ENCODE measurements at places on chromosomes 2 and 18.

GRCh38 chr18:3250237-3251107 is 2.9 kb downstream of the MYL12A start:
- H3K4me3 ChIP-seq: no peak overlapping the region
- no peaks in the 10 kb centered on the region for H3K27me3 ChIP-seq
- H3K4me1 ChIP-seq: peaks cover 50% of the 10 kb centered on the region
- no peak for DNase-seq
- no peaks in the 10 kb centered on the region for H3K36me3 ChIP-seq

- H3K27ac ChIP-seq: no peak overlapping the region
- no peaks in the 10 kb centered on the region for H3K36me3 ChIP-seq
- H3K27me3 ChIP-seq: no peaks in the 10 kb centered on the region
- no peaks in the 10 kb centered on the region for H3K4me1 ChIP-seq
- no peak overlapping the region for H3K4me3 ChIP-seq
Observed at GRCh38 chr18:79583984-79584401, 95.6 kb upstream of the CTDP1 start.

GRCh38 chr2:164661349-164661748 is 40.1 kb upstream of the GRB14 start:
- no peaks in the 10 kb centered on the region for H3K27me3 ChIP-seq
- no peaks in the 10 kb centered on the region for H3K36me3 ChIP-seq
- no peak overlapping the region for H3K27ac ChIP-seq
- H3K4me3 ChIP-seq: no peak overlapping the region
- DNase-seq: no peak

- no peak overlapping the region for H3K27ac ChIP-seq
- no peak for DNase-seq
- H3K4me3 ChIP-seq: no peak overlapping the region
- peaks cover 19% of the 10 kb centered on the region for H3K4me1 ChIP-seq
- no peaks in the 10 kb centered on the region for H3K27me3 ChIP-seq
Observed at GRCh38 chr18:49013291-49013691, 62.5 kb upstream of the SMAD7 start.

GRCh38 chr2:105802587-105802986 is 57.9 kb downstream of the NCK2 start:
- H3K27ac ChIP-seq: no peak overlapping the region
- peaks cover 41% of the 10 kb centered on the region for H3K4me1 ChIP-seq
- H3K36me3 ChIP-seq: no peaks in the 10 kb centered on the region
- no peak for DNase-seq

- H3K36me3 ChIP-seq: peaks cover 2% of the 10 kb centered on the region
- no peak overlapping the region for H3K4me3 ChIP-seq
- H3K27me3 ChIP-seq: no peaks in the 10 kb centered on the region
- no peaks in the 10 kb centered on the region for H3K4me1 ChIP-seq
Observed at GRCh38 chr18:12032786-12033642, 51.7 kb downstream of the IMPA2 start.

DNA sequence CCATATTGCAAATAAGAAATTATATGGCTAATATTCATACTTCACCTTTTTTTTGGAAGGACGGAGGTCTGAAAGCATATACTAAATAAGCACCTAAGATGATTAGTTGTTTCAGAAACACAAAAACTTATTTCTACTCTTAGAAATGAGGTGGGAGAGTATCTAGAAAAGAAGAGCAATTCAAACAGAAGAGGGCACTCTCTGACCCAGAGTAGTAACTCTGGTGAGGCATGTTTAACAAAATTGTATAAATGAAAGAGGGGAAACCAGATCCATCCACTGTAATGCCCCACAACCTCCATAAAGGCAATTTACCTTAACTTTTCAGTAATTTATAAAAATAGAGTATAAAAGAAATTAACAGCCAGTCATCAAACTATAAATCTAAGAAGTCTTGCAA is 669.6 kb upstream of the VRK2 start:
- no peaks in the 10 kb centered on the region for H3K27me3 ChIP-seq
- no peak overlapping the region for H3K27ac ChIP-seq
- no peak for DNase-seq
- peaks cover 34% of the 10 kb centered on the region for H3K4me1 ChIP-seq
- H3K4me3 ChIP-seq: no peak overlapping the region
- H3K36me3 ChIP-seq: no peaks in the 10 kb centered on the region

- no peaks in the 10 kb centered on the region for H3K27me3 ChIP-seq
- no peak for DNase-seq
- H3K27ac ChIP-seq: no peak overlapping the region
Observed at GRCh38 chr2:132383956-132384355, 32.6 kb upstream of the GPR39 start.

- H3K36me3 ChIP-seq: no peaks in the 10 kb centered on the region
- H3K27ac ChIP-seq: no peak overlapping the region
- peaks cover 16% of the 10 kb centered on the region for H3K27me3 ChIP-seq
Observed at GRCh38 chr2:72149556-72150156, 2.0 kb upstream of the CYP26B1 start.

DNA sequence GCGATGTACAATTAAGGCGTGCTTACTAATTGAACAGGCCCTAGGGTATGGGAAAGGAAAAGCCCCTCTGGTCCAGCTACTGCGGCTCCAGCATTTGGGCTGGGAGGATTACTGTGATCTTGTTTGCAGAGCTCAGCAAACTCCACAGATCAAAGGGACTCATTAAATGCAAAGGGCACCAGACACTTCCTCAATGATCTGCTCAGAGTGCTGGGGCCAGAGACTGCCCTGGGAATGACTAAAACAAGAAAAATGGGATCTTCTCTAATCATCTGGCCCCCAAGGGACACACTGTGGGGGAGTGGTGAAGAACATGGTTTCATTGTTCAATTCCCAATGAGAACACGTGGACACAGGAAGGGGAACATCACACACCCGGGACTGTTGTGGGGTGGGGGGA is 85.0 kb downstream of the MARCHF4 start:
- H3K36me3 ChIP-seq: no peaks in the 10 kb centered on the region
- no peak overlapping the region for H3K4me3 ChIP-seq
- H3K27ac ChIP-seq: no peak overlapping the region

DNA sequence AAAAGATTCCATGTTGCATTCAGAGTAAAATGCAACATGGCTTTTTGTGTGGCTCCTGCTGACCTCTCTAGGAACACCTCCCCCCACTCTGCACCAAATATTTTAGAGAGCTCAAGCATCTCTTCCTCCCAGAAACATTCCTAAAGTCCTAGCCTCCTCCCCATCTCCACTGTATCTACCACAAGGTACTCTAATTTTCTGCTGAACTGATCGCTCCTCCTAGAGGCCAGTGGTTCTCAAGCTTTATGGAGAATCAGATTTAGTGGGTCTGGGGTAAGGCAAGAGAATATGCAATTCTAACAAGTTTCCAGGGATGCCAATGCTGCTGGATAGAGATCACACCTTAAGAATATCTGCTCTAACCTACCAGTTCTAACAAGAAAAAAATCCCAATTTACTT is 89.5 kb upstream of the HNRNPA3 start:
- no peaks in the 10 kb centered on the region for H3K27me3 ChIP-seq
- H3K27ac ChIP-seq: no peak overlapping the region
- no peak overlapping the region for H3K4me3 ChIP-seq
- DNase-seq: no peak
- no peaks in the 10 kb centered on the region for H3K4me1 ChIP-seq

DNA sequence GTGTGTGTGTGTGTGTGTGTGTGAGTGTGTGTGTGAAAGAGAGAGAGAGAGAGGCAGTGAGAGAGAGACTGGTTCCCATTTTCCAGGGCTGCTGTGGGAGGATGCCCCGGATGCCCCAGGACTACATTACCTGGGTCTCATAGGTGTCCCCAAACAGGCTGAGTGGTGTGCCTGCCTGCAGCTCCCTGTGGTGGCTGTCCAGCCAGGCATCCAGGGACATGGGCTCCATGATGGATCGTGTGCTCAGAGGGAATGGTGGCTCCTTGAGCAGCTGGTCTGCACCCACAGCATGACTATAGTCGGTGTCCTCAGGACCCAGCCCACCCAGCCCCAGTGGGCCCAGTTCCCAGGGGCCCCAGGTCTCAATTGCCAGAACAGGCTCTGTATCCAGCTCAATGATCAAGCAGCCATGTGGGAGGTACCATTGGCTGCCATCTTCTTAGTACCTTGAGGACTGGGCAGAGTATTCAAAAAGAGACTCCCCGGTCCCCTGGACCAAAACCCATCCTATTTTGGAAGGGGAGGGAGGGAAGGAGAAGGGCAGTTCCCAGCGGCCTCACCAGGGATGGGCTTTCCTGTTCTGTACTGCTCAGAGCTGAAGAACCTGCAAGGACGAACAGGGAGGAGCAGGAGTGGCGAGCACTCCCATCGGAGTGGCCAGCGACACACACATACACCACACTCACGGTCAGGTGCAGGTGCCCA is 5.8 kb upstream of the OXER1 start:
- DNase-seq: no peak
- H3K36me3 ChIP-seq: no peaks in the 10 kb centered on the region
- H3K4me1 ChIP-seq: no peaks in the 10 kb centered on the region
- no peak overlapping the region for H3K27ac ChIP-seq

GRCh38 chr18:12579775-12580174 is 78.1 kb downstream of the SPIRE1 start:
- DNase-seq: no peak
- no peaks in the 10 kb centered on the region for H3K36me3 ChIP-seq
- no peak overlapping the region for H3K27ac ChIP-seq
- H3K4me3 ChIP-seq: no peak overlapping the region
- no peaks in the 10 kb centered on the region for H3K27me3 ChIP-seq
- no peaks in the 10 kb centered on the region for H3K4me1 ChIP-seq

DNA sequence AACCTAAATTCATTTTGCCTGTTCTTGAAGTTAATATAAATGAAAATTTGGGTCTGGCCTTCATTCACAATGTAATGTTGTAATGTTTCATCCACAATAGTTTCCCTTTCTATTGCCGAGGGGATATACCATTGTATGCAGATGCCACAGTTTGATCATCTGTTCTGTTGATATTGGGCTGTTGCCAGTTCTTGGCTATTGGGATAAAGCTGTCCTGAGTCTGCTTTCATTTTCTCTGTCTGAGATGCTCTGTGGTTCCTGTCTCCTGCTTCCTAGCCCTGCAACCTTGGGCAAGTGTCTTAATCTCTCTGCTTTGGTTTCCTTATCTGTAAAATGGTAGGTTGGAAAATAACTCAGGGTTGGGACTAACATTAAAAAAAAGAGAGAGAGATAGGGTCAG is 25.2 kb downstream of the B3GNT2 start:
- no peak for DNase-seq
- H3K36me3 ChIP-seq: no peaks in the 10 kb centered on the region
- no peaks in the 10 kb centered on the region for H3K27me3 ChIP-seq
- H3K4me1 ChIP-seq: peaks cover 32% of the 10 kb centered on the region

GRCh38 chr2:100073110-100073509 is 69.3 kb downstream of the AFF3 start:
- H3K4me3 ChIP-seq: no peak overlapping the region
- H3K27ac ChIP-seq: no peak overlapping the region
- H3K4me1 ChIP-seq: no peaks in the 10 kb centered on the region
- no peak for DNase-seq

GRCh38 chr2:71299507-71299906 is 32.1 kb upstream of the ZNF638 start:
- H3K4me1 ChIP-seq: no peaks in the 10 kb centered on the region
- H3K27ac ChIP-seq: no peak overlapping the region
- H3K36me3 ChIP-seq: no peaks in the 10 kb centered on the region
